Activated naive CD8-positive, alpha-beta T cell treated with anti-CD3 and anti-CD28 coated beads, Interleukin-2, amount 10 ng/mL, durations not matched to agents 7 days and 5 days (primary cell): ENCODE measurements at places on chromosomes 11 and 22.

DNA sequence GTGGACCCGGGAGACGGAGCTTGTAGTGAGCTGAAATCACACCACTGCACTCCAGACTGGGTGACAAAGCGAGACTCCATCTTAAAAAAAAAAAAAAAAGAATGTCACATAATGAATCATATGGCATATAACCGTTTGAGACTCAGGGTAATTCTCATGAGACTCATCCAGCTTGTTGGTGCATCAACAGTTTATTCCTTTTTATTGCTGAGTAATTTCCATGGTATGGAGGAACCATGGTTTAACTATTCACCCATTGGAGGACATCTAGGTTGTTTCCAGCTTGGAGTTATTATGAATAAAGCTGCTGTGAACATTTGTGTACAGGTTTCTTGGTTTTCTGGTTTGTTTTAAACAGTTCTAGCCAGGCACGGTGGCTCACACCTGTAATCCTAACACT is 25.3 kb downstream of the PPARA start:
- peaks cover 22% of the 10 kb centered on the region for H3K4me1 ChIP-seq
- no peak overlapping the region for H3K27ac ChIP-seq
- H3K36me3 ChIP-seq: peaks cover 40% of the 10 kb centered on the region

GRCh38 chr11:129384415-129384814 is 8.8 kb downstream of the BARX2 start:
- H3K27ac ChIP-seq: no peak overlapping the region
- DNase-seq: no peak
- H3K36me3 ChIP-seq: no peaks in the 10 kb centered on the region
- no peaks in the 10 kb centered on the region for H3K4me1 ChIP-seq
- peaks cover 19% of the 10 kb centered on the region for H3K27me3 ChIP-seq
- H3K4me3 ChIP-seq: no peak overlapping the region

DNA sequence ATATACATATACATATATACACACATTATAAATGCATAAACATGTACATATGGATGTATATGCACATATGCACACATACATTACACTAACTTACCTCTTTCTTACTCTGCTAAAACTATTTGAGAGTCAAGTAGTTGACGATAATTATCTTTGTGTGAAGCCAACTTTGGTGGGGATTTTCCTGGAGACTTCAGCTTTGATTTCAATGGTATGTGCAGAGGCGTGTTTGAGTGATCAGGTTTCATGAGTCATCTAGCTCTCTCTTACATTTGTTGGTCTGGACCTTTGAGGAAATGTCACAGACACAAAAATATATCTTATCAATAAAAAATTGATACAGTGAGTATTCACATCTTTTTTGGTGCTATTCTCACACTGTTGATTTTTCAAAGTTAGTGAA is 769.1 kb upstream of the LUZP2 start:
- no peak for DNase-seq
- H3K36me3 ChIP-seq: no peaks in the 10 kb centered on the region
- H3K27ac ChIP-seq: no peak overlapping the region
- no peak overlapping the region for H3K4me3 ChIP-seq
- H3K4me1 ChIP-seq: no peaks in the 10 kb centered on the region
- no peaks in the 10 kb centered on the region for H3K27me3 ChIP-seq

DNA sequence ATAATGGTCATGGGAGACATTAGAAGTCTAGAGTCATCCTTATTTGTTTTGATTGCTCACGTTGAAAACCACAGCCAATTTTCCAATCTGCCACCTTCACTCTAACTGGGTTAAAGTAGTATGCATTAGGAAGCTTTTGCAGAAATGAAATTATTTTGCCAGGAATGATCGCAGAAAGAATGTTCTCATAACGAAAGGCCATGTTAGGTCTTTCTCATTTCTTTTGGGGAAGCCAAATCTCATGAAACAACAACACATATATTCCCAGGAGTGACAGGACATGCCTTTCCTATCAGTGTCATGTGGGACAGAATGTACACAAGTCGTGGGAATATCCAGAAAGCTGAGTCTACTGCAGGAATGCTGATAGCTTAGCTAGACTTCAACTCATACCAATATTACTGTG is 386.3 kb downstream of the AASDHPPT start:
- H3K4me1 ChIP-seq: no peaks in the 10 kb centered on the region
- no peak overlapping the region for H3K4me3 ChIP-seq
- no peaks in the 10 kb centered on the region for H3K27me3 ChIP-seq
- no peak overlapping the region for H3K27ac ChIP-seq
- no peak for DNase-seq

DNA sequence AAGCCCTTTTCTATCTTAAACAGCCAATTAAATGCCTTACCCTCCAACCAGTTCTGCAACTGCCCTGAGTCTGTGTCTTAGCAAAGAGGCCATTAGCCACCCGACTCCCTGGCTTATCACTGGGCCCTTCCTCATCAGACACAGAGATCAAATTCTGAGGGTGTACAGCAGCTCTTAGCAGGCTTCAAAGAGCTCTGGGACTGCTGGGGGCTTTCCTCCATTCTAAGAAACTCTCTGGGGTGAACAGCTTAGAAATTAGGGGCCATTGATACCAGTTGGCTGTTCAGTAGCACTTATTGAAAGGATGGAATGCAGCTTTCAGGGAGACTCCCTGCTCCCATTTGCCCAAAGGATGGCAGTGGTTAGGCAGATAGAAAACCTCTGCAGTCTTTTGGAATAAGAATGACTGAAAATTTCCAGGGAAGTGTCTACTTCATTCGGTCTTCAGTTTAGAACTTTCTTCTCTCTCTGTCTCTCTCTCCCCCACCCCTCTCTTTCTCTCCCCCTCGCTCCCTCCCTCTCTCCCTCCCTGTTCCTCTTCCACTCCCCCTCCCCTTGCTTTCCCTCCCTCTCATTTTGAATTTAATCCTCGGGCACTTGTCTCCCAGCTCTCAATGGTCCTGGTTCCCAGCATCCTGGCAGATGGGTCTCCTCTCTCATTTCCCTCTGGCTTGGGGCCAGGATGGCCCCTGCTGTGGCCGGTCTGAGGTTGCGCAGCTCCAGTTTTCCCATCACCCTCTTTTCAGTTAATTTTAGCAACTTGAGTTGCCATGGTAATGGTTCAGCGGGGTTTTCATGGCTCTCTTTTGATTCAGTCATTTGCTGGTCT is 76.4 kb downstream of the COMMD9 start:
- no peak overlapping the region for H3K27ac ChIP-seq
- no peaks in the 10 kb centered on the region for H3K4me1 ChIP-seq
- peaks cover 4% of the 10 kb centered on the region for H3K27me3 ChIP-seq
- DNase-seq: no peak
- H3K4me3 ChIP-seq: no peak overlapping the region

DNA sequence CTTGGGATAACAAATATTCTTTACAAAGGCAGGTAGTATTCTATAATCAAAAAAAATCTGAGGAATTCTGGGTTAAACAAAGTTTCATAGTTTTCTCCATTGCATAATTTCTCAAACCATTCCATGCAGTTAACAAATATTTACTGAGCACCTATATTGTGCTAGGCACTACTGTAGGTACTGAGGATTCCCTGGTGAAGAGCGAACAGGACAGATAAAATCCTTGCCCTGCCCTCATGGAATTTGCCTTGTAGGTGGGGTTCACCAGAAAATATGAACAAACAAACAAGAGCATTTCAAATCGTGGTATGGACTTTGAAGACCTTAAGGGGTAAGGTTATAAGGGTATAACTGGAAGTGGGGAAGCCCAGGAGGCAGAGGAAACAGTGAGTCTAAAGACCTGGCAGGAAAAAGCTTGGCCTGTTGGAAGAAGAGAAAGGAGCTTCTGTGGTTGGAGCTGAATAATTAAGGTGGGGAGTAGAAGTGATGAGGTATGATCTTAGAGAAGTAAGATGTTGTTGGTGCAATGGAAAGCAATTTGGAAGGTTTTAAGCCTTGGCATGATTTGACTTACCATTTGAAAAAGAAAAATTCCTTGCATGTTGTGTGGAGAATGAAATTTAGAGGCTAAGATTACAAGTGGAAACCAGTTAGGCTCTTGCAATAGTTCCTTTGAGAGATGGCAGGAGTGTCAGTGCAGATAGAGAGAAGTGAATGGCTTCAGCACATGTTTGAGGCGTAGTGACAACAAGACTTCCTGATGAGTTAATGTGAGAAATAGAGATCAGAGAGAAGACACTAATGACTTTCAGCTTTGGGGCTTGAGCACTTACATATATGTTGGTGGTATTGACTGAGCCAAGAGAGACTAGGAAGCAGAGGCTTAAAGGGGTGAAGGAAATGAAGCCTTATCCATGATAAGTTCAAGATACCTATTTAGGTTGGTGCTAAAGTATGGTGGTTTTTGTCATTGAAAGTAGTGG is 55.7 kb upstream of the PICALM start:
- no peak for DNase-seq
- no peak overlapping the region for H3K4me3 ChIP-seq
- no peak overlapping the region for H3K27ac ChIP-seq
- H3K27me3 ChIP-seq: peaks cover 7% of the 10 kb centered on the region
- peaks cover 11% of the 10 kb centered on the region for H3K4me1 ChIP-seq

GRCh38 chr11:121904148-121904547 is 211.9 kb downstream of the BLID start:
- no peak overlapping the region for H3K4me3 ChIP-seq
- no peaks in the 10 kb centered on the region for H3K27me3 ChIP-seq
- no peak for DNase-seq
- H3K36me3 ChIP-seq: no peaks in the 10 kb centered on the region

DNA sequence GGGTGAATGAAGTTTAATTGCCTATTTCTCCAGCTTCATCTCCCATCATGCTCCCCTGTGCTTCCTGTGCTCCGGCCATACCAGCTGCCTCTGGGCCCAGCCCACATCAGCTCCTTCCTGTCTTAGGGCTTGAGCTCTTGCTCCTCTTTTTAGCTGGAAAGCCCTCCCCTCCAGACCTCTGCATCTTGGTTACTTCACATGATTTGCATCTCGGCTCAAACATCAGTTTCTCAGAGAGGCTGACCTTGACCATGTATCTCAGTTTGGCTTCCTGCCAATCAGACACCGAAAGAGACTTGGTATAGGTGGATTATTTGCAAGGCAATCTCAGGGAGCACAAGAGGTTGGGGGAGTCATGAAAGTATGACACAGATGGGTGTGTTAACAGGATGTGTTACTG is 73.2 kb upstream of the TIMP3 start:
- no peaks in the 10 kb centered on the region for H3K36me3 ChIP-seq
- no peak for DNase-seq
- peaks cover 14% of the 10 kb centered on the region for H3K4me1 ChIP-seq
- H3K27me3 ChIP-seq: peaks cover 6% of the 10 kb centered on the region

DNA sequence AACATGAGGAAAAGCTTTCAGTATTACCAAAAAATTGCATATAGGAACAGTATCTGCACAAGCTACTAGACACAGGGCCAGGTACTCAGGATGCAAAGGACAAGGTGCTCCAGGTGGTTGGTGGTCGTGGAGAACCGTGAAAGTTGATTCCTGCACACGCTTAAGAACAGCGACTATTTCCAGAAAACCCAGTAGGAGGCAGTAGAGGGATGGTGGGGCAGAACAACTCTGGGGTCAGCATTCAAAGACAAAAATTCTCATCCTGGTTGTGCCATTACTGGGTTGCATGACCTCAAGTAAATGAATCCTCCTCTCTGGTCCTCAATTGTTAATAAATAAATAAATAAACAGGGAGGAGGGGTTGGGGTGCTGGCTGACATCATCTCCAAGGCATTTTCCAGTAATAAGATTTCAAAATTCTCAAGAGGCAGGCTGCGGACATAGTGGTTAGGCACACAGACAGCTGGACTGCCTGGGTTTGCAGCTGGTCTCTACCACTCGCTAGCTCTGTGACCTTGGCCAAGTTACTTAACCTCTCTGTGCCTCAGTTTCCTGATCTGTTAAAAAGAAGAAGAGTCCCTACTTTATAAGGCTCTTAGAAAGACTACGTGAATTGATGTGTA is 89.6 kb downstream of the ISX start:
- H3K27me3 ChIP-seq: peaks cover 3% of the 10 kb centered on the region
- no peaks in the 10 kb centered on the region for H3K36me3 ChIP-seq
- no peak for DNase-seq
- no peak overlapping the region for H3K27ac ChIP-seq
- H3K4me3 ChIP-seq: no peak overlapping the region
- peaks cover 3% of the 10 kb centered on the region for H3K4me1 ChIP-seq

GRCh38 chr11:69599502-69599901 is 41.5 kb upstream of the CCND1 start:
- H3K36me3 ChIP-seq: no peaks in the 10 kb centered on the region
- H3K4me1 ChIP-seq: no peaks in the 10 kb centered on the region
- H3K27me3 ChIP-seq: peaks cover 9% of the 10 kb centered on the region
- DNase-seq: no peak

DNA sequence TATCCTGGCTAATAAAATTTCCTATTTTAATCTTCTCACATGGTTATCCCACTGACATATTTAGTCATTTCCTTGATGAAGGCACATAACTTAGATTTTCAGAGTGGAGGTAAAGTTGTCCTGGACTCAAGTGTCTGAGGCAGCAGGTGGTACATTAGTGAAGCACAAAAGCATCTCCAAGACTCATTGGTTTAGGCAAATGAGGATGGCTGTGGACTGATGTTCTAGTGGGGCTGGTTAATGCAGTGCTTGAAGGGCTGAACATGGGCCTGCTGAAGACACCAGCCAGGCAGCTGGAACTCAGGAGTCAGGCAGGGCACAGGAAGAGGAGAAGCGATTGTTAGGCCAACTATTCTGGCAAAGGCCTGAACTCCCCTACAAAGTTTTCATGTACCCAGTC is 76.3 kb upstream of the SESN3 start:
- DNase-seq: no peak
- peaks cover 2% of the 10 kb centered on the region for H3K27me3 ChIP-seq
- no peak overlapping the region for H3K27ac ChIP-seq
- no peak overlapping the region for H3K4me3 ChIP-seq

DNA sequence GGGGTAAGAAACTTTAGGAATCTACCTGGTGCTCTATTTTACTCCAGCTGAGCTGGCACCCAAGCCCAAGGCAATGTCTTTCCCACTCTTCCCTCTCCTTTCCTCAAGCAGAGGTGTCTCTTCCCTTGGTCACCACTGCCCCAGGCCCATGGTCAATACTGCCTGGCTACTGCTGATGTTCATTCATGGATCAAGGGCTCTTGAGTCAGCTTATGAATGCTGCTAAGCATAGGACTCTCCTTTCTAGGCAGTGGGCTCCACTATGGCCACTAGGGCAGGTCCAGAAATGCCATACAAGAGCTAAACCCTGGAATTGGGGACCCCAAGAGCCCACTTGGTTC is 2.7 kb upstream of the HEPN1 start:
- peaks cover 8% of the 10 kb centered on the region for H3K36me3 ChIP-seq
- no peak overlapping the region for H3K27ac ChIP-seq
- peaks cover 8% of the 10 kb centered on the region for H3K27me3 ChIP-seq
- H3K4me1 ChIP-seq: peaks cover 5% of the 10 kb centered on the region

DNA sequence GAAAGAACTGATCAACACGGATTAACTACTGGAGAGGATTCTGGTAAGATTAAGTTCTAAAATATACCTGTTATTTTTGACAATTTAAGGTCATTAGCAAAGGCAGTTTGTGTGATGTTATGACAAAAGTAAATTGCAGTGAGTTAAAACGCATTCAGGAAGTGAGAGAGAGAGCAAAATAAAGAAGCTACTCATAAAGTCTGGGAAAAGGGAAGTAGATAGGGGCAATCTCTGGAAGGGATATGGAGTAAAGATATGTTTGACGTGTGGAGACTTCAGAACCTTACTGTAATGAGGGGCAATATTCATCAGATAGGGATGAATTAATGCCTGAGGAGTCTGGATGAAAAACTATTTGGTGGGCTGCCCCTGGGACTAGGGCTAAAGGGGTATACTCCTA is 16.8 kb downstream of the OR56B4 start:
- no peak overlapping the region for H3K27ac ChIP-seq
- peaks cover 5% of the 10 kb centered on the region for H3K27me3 ChIP-seq
- no peak overlapping the region for H3K4me3 ChIP-seq
- no peaks in the 10 kb centered on the region for H3K36me3 ChIP-seq
- no peaks in the 10 kb centered on the region for H3K4me1 ChIP-seq
